ENCODE measurements at places on chromosomes 16 and 17.

DNA sequence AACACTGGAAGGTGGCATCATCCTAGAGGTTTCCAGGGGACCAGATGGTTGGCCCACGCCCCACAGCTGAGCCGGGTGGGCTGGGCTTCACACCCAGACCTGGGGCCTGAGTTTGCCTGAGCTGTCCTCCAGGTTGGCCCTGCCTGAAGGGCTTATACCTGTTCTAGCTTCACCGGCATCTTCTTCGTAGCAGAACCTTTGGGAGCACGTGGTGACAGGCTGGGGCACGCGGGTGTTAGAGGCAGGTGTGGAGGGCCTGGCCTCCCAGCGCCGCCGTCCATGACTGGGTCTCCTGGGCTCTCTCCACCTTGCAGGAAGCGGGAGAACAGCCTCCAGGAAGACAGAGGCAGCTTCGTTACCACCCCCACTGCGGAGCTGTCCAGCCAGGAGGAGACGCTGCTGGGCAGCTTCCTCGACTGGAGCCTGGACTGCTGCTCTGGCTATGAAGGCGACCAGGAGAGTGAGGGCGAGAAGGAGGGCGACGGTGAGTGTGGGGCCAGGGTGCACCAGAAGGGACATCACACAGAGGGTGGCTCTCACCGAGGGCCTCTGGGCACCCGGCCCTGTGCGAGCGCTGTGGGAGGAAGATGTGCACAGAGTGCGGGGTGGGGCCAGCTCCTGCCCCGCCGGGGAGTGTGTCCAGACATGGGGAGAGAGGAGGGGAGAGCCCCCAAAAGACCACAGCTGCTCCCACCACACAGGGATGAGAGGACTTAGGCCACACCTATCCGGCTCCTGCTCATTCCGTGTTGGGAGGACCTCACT, 4.6 kb upstream of the TEDC2 start:
- DNase-seq: no peak

GRCh38 chr17:27336184-27336583, 42.3 kb downstream of the WSB1 start:
- DNase-seq: no peak

DNA sequence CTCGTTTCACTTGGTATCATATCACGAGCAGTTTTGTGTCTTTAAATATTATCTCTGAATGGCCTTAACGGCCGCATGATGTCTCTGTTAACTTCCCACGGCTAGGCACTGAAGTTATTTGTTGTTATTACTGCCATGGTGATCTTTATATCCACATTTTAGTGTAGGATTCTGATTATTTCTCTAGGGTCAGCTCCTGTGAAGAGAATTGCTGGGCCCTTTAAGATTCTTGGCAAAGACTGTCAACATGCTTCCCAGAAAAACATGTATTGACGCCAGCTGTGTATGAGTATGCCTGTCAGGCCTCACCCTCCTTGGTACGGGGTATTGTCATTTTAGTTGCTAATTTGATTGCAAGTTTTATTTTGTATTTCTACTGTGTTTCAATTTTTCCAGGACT, 263.5 kb downstream of the SNX29 start:
- DNase-seq: no peak

- no peak for DNase-seq
Measured at GRCh38 chr17:65117384-65118035, 19.7 kb upstream of the RGS9 start.

- no peak for DNase-seq
Measured at GRCh38 chr16:21208446-21209230, 2.7 kb downstream of the ZP2 start.

GRCh38 chr16:13052431-13052830, 151.0 kb downstream of the SHISA9 start:
- no peak for DNase-seq

- DNase-seq: no peak
Measured at GRCh38 chr16:64627288-64627687, 494.6 kb downstream of the CDH11 start.

DNA sequence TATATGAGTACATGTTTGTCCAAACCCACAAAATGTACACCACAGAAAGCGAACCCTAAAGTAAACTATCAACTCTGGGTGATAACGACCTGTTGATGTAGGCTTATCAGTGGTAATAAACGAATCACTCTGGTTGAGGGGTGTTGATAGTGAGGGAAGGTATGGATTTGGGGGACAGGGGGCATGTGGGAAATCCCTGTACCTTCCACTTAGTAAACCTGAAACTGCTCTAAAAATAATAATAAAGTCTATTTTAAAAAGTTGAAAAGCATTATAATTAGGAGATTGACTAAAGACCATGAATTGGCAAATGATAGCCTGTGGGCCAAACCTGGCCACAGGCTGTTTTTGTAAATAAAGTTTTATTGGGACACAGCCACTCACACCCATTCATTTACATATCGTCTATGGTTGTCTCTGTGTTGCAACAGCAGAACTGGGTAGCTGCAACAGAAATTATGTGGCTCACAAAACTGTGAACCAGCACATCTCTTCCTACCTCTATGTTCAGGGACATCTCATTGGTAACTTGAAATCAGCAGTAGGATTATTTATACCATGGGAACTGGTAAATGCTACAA, 85.5 kb upstream of the CDYL2 start:
- no peak for DNase-seq

- DNase-seq: no peak
Measured at GRCh38 chr17:5413682-5414081, 5.8 kb downstream of the NUP88 start.

GRCh38 chr17:49031965-49032928, 35.1 kb downstream of the IGF2BP1 start:
- peak; percentile 31 for DNase-seq

- no peak for DNase-seq
Measured at GRCh38 chr17:72282439-72283029, 161.7 kb downstream of the SOX9 start.

DNA sequence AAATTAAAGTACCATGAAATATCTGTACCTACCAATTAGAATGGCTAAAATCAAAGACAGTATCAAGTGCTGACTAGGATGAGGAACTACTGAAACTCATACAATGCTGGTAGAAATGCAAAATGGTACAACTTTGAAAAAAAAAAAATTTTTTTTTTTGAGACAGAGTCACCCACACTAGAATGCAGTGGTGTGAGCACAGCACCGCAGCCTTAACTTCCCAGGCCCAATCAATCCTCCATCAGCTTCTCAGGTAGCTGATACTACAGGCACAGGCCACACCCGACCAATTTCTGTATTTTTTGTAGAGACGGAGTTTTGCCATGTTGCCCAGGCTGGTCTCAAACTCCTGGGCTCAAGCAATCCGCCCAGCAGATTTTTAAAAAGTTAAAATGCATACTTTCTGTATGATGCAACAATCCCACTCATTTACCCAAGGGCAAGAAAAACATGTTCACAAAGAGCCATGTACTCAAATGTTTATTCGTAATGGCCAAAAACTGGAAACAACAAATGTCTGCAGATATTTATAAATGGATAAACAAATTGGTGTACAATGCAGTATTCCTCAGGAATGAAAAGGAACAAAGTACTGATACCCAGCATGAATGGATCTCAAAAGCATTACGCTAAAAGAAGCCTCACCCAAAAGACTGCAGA, 8.7 kb downstream of the SMURF2 start:
- DNase-seq: no peak

DNA sequence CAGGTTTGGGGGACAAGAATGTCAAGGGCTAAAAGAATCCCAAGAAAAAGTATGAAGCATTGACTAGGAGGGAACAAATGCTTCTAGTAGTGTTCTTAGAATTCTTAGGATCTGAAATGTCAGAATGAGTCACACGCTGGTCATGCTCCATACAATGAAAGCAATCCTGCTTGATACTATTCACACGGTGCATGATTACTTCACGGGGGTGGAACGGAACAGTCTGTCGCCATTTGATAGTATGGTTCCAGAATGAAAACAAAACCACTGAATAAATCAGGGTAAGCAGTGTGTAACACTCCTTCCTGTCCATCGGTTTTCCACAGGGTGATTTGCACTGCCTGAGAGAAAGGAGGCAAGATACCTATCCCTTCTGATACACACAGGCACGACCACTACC, 22.9 kb upstream of the YWHAE start:
- no peak for DNase-seq

GRCh38 chr17:41666708-41667279, 21.9 kb upstream of the EIF1 start:
- peak; percentile 89 for DNase-seq

GRCh38 chr16:10752843-10753523, 9.3 kb downstream of the NUBP1 start:
- DNase-seq: no peak

DNA sequence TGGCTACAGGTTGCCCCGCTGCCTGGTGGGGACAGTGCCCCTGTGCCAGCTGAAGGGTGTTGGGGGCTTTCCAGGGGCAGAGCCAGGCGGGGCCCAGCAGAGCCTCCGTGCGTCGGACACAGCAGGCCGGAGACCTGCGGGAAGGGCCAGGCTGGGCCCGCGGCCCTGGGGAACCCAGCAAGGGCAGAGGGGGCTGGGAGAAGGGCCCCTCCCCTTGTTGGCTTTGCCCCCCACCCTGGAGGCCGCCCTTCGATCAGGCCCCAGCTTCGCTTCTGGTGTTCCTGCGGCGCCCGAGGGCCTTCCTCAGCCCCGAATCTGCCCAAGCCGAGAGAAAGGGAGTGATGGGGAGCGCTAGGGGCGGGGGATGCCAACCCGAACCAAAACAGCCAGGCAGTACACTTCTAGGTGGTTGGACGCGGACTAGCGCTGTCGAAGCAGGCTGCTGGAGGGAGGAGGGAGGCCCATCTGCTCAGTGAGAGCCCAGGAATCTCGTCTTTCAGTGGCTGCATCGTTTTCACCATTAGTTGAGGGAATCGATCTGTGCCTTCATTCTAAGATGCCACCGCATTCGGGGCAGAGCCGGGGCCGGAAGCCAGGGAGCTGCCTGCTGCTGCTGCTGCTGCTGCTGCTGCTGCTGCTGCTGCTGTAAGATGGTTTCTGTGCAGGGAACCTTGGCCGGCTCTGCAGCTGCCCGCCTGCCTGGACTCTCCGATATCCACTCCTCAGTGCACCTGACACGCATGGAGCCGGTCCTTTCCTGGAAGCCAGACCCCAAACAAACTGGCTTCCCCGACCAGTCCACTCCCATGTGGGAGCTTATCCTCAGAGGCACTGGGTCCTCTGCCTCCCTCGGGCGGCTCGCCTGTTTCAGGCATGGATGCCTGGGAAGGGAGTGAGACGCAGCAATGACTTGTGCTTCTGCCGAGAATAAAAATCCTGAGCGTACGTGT, 1.7 kb downstream of the JPH3 start:
- no peak for DNase-seq

GRCh38 chr16:17342031-17342430, 128.7 kb downstream of the XYLT1 start:
- DNase-seq: no peak

DNA sequence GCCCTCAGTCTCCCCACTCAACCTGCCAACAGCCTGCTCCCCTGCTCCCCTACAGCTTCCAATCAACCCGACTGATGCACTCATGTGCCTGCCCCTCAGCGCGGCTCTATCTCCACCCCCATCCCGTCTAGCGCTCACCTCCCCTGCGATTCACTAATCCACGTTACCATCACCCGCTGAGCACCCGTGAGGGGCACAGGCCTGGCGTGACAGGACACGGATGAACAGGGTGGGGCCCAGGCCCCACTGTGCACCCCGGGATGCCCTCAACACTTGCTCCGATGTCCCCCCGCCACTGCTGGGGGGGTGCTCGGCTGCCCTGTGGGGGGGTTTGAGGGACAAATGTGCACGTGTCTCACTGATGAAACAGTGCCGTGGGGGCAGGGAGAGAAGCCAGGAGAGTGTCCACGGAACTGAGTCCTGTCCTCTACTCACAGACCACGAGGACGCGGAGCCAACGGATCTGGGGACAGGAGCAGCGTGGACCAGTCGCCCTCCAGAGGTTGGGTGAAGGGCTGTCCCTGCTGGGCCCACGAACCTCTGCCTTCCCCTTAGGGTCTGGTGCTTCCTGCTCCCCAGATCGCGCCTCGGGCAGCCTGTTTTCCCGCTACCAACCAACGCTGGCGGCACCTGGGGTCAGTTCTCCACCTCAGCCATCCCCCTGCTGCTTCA, 66.7 kb downstream of the RPH3AL start:
- no peak for DNase-seq

- no peak for DNase-seq
Measured at GRCh38 chr17:15662681-15663080, 21.4 kb downstream of the TRIM16 start.

GRCh38 chr17:82366749-82367148, 4.8 kb upstream of the UTS2R start:
- DNase-seq: no peak

DNA sequence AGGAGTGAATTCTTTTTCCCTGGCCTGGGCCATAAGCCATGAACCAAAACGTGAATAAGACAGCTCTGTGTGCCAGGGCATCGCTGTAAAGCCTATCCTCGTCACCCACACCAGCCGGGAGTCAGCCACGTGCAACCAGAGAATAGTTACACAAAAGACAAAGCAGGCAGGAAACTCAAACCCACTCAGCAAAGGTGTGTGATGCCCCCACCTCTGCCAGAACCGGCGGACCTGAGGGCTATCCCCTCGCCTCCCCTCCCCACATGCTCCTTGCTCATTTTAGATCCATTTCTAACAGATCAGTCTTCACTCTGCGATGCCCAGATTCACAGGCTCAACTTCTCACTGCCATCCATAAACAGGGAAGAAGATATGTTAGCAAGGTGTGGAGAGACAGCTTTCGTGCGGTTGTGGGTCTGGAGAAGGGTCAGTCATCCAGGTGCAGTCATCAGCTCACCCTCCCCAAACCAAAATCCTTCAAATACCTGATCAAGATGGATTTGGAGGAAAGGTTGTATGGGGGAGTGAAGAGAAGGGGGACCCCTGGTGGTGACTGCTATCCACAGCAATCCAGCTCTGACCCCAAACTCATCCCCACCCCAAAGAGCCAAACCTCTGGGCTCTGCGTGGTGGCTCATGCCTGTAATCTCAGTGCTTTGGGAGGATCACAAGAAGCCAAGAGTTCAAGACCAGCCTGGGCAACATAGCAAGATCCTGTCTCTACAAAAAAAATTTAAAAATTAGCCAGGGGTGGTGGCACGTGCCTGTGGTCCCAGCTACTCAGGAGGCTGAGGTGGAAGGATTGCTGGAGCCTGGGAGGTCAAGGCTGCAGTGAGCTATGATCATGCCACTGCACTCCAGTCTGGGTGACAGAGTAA, 219.2 kb downstream of the C16orf78 start:
- no peak for DNase-seq

- no peak for DNase-seq
Measured at GRCh38 chr17:31491376-31492131, 100.1 kb downstream of the RAB11FIP4 start.

- DNase-seq: no peak
Measured at GRCh38 chr17:17236295-17237025, 508 bp downstream of the FLCN start.

- no peak for DNase-seq
Measured at GRCh38 chr16:2177101-2177500, 19.3 kb downstream of the CASKIN1 start.

DNA sequence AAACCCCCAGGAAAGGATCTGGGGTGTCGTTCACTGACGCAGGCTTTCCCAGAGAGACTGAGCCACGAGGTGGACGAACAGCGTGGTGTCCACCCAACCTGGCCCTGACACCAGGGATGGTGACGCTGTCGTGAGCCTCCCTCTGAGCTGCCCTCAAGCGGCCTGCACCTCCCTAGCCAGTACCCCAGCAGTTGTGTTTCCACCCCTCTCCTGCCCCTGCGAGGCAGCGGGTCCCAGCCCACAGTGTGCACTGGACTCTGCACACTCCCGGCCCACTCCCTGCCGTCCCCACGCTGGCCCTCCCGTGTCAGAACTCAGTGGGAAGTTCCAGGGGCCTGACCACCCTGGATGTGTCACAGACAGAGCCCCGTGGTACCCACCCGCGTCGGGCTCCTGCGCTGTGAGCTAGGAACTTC, 39.8 kb downstream of the CBFA2T3 start:
- no peak for DNase-seq

GRCh38 chr16:50067290-50067853, 1.6 kb downstream of the HEATR3 start:
- peak; percentile 29 for DNase-seq

Measured in effector memory CD8-positive, alpha-beta T cell (primary cell).